ENCODE measurements at places on chromosomes 7 and 10.

- DNase-seq = no peak
Observed at GRCh38 chr10:87866412-87866974, 3.1 kb downstream of the PTEN start.

DNA sequence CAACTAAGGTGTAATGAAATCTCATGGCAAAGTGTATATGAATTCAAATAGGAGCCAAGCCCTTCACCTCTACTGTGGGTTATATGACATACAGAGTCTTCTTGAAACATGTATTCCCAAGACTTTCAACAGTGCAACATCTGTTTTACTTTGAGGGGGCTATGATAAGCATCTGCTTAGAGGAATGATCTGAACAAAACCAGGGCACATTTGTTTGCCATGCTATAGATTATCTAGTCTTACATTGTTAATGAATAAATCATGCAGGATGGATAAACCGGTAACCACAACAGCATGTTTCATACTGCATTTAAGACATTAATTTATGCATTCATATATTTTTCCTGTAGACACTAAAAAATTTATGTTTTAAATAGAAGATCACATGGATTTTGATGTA is 1021.9 kb downstream of the LRMDA start:
- DNase-seq = no peak

DNA sequence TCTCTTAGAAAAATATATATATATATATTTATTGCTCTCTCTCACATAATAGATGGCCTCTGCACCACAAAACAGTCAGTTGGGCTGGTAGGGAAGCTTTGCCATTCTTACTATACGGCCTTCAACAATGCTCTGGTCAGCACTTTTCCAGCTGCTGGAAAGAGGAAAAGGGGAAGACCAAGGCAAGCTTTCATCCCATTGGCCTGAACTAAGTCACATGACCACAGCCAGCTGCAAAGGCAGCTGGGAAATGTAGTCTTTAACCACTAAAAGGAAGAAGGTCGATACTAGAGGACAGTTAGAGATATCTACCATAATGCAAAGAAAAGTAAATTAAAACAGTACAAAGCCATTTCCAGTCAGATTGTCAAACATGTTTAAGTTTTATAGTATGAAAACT is 58.4 kb upstream of the MACROH2A2 start:
- DNase-seq = no peak

DNA sequence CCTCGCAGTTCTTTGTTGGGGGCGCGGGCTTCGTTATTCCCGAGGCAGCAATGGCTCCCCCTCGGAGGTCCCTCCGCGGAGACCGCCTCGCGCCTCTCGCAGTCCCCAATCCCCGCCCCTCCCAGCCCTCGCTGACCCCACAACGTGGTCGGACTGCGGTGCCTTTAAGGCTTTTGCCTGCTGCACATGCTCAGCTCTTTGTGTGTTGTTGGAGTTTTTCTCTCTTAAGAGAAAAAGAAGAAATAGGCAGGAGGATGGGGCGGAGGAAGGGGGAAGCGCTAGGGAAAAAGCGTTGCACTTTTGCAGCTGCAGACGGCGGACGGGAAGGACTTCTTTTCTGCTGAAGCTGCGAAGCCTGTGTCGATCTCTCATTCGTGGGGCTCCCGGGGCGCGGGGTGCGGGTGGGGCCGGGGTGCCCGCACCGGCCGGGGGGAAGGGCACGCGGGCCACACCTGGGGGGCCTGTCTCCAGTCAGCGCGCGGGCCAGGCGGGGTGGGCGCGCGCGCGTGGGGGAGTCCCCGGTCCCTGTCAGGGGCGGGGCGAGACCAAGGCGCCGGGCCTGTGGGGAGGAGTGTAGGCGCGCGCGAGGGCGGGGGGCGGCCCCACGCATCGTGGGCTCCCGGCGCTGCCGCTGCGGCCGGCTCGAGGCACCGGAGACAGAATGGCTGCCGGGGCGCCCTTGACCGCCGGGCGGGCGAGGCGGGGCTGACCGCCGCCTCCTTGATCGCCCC is 445 bp upstream of the ATRNL1 start:
- peak; percentile 77 for DNase-seq

DNA sequence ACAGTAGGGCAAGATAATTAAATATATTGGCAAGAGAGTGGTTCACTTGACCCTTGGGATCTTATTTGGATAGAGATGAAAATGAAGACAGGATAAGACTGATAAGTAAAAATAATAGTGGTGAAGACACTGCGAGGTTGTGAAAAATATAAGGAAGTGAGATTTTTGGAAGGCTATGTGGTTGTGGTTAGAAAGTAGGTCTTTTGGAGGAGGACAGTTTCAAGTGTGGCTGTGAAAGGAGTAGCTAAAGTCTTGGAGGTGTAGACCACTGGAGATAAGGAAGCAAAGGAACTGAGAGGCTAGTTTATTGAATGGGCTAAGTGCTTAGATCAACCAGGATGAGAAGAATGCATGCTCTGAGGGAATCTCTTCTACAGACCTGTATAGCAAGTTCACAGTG is 11.2 kb downstream of the MIOS start:
- no peak for DNase-seq

- DNase-seq = no peak
Observed at GRCh38 chr10:49610458-49611165, 502 bp downstream of the SLC18A3 start.

GRCh38 chr10:17965649-17966235 is 14.0 kb downstream of the SLC39A12 start:
- DNase-seq = no peak

GRCh38 chr10:121154846-121155245 is 303.7 kb downstream of the WDR11 start:
- no peak for DNase-seq

GRCh38 chr10:101829561-101830315 is 11.5 kb upstream of the OGA start:
- peak; percentile 53 for DNase-seq

DNA sequence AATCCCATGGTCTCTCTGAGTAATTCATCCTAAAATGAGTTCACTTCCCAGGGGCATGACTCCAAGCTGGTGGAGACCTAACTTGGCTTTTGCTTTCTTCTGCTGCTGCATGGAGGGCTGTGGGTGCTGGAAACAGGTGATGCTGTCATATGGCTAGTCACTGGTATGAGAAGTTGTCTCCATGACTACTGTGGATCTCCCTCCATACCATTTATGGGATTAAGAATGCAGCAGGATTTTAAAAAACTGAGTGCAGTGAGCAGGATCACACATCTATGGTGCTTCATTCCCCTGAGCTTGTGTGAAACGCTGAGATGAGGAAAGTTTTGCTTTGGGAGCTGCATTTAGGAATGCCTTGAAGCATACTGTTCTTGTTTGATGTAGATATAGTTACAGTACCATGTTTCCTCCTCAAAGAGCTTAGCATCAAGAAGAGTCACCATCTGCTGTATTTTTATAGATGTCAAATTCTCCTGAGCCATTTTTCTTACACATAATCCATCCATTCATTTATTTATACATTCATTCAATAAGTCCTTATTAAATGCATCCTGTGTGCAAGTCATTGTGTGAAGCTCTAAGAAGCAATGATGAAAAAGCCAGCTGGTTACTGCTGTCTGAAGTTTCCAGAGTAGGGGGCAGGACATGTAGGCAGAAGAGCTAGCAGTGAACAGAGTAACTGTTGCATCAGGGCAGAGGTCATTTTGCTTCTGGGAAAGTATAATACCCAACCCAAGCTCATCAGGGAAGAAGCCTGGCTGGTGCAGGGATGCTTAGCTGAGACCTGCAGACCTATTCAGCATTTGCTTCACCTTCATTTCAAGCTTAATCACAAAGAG is 534.8 kb downstream of the AUTS2 start:
- DNase-seq = peak; percentile 13

- no peak for DNase-seq
Observed at GRCh38 chr10:69679736-69680135, 49.7 kb downstream of the FAM241B start.

- DNase-seq = peak; percentile 38
Observed at GRCh38 chr10:70494966-70495365, 16.4 kb downstream of the PALD1 start.

DNA sequence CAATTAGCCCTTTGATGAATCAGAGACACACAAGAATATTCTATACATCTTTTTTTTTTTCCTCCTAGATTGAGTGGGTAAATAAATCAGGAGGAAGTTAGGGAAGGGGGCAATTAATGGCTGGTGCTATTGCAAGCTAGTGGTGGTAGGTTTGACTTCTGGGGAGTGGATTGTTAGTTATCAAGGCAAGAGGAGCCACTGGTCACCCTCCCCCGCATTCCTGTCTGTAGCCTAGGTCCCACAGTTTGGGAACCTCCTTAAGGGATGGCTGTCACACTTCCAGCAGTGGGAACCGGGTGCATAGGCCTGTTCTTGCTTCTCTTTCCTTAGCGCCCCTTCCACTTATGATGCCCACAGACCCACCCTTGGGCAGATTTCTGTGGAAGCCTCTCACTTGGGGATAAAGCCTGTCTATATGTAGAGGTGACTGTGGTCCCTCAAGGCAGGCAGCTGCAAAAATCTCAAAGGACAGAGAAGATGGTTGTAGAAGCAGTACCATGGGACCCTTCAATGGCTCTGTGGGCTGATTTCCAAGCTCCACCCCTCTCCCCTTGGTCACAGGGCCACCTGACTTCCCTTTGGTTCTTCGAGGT is 2.3 kb upstream of the ADCK2 start:
- no peak for DNase-seq

- DNase-seq = no peak
Observed at GRCh38 chr7:37310327-37311080, 138.2 kb downstream of the ELMO1 start.

- no peak for DNase-seq
Observed at GRCh38 chr7:27205325-27206280, 5.7 kb upstream of the HOXA13 start.

DNA sequence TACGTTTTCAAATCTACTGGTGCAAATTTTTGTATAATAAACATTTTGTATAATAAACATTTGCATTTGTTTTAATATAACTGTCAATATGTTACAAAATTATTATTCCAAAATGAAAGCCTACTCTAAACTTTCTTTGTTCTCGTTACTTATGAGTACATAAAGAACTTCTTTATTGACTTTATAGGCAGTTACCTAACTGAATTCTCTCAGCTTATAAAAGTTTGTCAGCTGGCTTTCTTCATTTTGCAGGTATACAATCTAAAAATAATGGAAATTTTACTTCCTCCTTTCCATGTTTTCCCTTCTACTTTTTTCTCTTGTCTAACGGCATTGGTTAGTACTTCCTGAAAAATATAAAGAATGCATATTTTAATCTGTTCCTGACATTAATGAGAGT is 137.1 kb downstream of the CHCHD3 start:
- no peak for DNase-seq

DNA sequence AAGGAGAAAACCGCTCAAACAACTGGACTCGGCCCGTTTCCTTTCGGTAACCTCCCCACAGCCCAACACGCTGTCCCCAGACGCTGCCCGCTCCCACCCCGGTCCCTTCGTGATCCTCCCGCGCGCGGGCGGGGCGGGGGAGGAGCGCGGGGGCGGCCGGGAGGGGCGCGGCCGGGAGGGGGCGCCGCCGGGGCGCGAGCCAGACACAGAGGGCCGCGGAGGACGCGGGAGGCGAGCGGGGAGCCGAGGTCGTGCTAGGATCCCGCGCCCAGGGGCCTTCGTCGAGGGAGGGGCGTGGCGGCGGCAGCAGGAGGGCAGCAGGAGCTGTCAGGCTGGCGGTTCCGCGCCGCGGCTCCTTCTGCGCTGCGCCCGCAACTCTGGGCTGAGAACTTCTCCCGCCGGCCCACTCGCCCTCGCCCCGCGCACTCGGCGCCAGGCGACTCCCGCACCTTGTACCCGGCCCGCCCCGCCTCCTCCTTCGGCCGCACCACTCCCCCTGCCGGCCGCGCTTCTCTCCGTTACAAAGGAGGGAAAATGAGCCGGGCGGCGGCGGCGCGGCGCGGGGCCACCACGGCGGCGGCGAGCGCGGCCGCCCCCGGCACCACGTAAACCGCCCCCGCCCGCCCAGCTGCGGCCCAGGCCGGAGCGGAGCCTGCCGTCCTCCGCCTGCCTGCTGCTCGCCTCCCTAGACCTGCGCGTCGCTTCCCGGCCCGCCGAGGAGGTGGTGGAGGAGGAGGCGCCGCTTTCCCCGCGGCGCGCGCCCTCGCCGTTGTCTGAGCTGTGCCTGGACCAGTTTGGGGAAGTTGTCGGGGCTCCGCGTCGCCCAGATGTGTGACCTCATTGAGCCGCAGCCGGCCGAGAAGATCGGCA is at the start of gene CDK14:
Gene CDK14, plus strand, starts transcription at position 521 of the 870 bp plus-strand sequence. Its CDS starts 307 bp downstream, at position 828.
- DNase-seq = peak; percentile 85

- no peak for DNase-seq
Observed at GRCh38 chr7:26328498-26329390, 37.1 kb downstream of the SNX10 start.

GRCh38 chr10:6473901-6474370 is 106.1 kb downstream of the PRKCQ start:
- DNase-seq = no peak

DNA sequence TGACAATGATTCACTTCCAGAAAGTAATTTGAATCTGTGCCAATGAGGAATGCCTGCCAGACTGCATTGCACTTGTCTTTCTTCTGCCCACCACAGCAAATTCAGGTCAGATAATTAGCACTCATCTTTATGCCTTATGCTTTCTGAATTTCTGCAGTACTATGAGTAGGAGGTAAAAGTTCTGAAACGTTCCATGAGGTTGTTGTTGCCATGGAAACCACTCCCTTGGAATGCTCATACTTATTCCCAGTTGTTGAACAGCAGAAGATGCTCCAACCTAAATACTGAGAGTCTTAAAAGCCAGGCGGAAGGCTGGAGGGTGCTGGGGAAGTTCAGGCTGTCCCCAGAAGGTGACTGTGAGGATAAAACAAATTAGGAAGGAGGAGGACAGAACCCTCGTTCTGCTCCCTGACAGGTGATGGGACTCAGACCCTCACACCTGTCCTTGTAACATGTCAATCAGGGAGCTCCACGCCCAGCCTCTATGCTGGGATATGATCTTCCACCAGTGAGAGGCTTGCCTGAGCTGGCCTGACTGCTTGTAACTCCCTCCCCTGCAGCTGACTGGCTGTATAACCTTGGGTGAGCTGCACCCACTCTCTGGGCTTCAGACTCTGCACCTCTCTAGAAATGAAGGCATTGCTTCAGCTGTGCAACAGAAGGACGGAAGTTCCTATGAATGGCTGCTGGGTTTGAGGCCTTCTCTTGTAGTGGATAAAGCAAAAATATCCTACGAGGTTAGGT is 554.3 kb upstream of the MGMT start:
- peak; percentile 69 for DNase-seq

GRCh38 chr10:46096909-46097575 is 51.0 kb upstream of the MSMB start:
- no peak for DNase-seq

- DNase-seq = no peak
Observed at GRCh38 chr10:15745751-15746150, 26.0 kb upstream of the ITGA8 start.

DNA sequence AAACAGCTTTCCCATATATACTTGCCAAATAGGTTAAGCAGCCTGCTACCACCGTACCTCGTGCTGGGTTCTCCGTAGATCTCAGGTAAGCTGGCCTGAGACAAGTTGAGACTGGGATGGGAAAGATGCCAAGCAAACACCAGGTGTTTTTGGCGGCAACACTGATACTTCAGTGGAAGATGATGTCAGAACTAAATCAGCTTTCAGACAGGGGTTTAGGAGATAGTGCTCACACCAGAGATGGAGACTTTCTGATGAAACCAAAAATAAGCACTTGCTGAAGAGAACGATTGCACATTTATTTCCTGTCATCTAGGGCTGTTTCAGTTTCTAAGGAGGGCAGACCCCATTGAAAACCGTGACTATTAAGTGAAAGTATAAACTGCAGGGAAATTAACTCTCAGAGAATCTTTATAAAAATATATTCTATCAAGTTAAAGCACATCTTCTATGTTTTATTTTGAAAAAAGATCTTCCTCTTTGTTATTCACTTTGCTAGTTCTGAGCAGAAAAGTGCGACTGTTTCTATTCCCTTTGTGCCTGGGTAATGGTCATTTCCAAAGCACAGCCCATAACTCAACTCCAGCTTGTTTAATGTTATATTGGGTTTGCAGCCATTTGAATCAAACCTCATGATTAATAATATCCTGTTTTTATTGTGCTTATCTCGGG is 149.9 kb downstream of the CPED1 start:
- no peak for DNase-seq

Data from stomach (tissue), 19 donors.